NCI-H2081 (cell line): ENCODE measurements at places on chromosomes 11 and 22.

- DNase-seq = no peak
Observed at GRCh38 chr22:48372390-48372789, 1455.3 kb downstream of the BRD1 start.

DNA sequence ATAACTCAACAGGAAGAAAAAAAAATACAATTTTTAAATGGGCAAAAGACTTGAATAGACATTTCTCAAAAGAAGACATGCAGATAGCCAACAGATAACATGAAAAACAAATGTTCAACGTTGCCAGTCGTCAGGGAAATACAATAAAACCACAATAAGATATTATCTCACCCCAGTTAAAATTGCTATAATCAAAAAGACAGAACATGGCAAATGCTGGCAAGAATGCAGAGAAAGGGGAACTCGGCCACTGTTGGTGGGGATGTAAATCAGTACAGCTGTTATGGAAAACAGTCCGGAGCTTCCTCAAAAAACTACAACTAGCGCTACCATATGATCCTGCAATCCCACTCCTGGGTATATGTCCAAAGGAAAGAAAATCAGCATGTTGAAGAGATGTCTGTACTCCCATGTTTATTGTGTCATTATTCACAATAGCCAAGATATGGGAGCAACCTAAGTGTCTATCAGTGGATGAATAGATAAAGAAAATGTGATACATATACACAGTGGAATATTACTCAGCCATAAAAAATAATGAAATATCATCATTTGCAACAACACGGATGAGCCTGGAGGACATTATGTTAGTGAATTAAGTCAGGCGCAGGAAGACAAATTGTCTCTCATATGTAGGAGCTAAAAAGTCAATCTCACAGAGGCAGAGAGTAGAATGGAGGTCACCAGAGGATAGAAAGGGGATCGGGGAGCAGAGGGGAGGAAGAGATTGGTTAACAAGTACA lies 12.2 kb upstream of the CYTH4 start:
- DNase-seq = no peak

GRCh38 chr11:32231909-32232493 lies 141.1 kb downstream of the RCN1 start:
- peak; percentile 35 for DNase-seq

- no peak for DNase-seq
Observed at GRCh38 chr11:72908032-72908676, 93.9 kb downstream of the ATG16L2 start.

DNA sequence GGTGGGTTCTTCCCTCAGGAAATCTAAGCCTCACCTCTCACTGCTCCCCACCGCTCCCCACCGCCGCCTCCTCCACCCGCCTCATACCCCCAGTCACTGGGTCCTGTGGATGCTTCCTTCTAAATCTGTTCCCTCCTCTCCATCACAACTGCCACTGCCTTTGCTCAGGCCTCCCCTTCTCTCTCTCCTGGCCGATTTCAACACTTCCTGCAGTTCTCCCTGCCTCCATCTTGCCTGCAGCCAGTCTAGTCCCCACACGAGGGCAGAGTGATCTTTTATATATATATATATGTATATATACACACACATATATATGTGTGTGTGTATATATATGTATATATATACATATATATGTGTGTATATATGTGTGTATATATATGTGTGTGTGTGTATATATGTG lies 27.8 kb downstream of the CREB3L1 start:
- DNase-seq = no peak

GRCh38 chr11:78470861-78471442 lies 53.3 kb upstream of the GAB2 start:
- DNase-seq = no peak

GRCh38 chr11:65551572-65552387 lies 6.4 kb downstream of the LTBP3 start:
- DNase-seq = peak; percentile 83

GRCh38 chr11:88447281-88447680 lies 109.7 kb upstream of the CTSC start:
- DNase-seq = no peak

DNA sequence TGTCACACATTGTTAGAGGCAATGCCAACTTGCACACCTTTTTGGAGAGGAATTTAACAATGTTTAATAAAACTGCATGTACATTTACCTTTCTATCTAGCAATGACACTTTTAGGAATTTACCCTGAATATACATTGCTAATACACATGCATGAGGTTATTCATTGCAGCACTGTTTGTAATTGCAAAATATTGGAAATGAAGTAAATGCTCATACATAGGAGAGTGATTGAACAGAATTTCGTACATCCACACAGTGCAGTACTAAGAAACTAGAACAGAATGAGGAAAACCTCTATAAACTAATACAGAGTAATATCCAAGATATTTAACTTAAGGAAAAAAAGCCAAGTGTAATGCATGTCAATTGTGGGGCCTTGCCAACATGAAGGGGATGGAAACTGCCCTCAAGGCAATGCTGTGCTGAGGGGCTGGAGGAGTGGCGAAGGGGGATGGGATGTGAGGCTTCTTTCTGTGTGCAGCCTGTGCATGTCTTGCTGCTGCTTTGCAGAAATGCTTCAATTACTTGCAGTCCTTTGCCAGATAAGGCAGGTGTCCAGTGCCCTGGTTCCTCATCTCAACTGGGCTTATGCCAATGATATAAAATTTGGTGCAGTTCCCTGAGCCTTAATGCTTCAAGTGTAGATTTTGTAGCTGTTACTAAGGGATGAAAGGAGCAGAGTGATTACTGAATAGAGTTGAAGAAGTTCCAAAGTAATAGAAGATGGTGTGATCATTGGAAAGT lies 96.1 kb downstream of the GRIA4 start:
- no peak for DNase-seq

DNA sequence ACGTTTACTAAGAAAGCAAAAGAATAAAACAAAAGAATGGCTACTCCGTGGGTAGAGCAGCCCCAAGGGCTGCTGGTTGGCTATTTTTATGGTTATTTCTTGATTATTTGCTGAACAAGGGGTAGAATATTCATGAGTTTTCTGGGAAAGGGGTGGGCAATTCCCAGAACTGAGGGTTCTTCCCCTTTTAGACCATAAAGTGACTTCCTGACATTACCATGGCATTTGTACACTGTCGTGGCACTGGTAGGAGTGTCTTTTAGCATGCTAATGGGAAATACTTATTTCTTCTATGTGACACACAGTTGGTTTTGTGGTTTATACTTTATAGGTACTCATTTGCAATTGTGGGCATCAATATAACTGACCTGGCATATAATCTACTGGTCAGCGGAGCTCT lies 56.3 kb downstream of the SLN start:
- no peak for DNase-seq

- no peak for DNase-seq
Observed at GRCh38 chr11:1242289-1242688, 19.4 kb downstream of the MUC5B start.

DNA sequence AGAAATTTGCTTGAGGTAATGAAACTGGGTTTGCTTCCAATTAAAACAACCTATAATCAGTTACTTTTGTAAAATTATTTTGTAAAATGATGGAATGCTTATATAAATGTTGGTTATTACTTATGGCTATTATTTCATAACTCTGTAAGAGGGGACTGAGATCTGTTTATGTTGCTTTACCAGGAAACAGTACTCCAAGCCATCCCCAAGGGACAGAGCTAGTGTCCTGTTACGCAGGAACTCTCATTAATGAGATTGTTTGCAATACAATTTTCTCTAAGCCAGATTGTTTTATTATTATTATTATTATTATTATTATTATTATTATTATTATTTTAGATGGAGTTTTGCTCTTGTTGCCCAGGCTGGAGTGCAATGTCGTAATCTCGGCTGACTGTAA lies 2.3 kb upstream of the NOX4 start:
- no peak for DNase-seq

GRCh38 chr11:123209591-123209990 lies 14.5 kb upstream of the CLMP start:
- DNase-seq = no peak

- DNase-seq = no peak
Observed at GRCh38 chr11:1496091-1496760, 9.6 kb upstream of the MOB2 start.

- no peak for DNase-seq
Observed at GRCh38 chr11:133945087-133945974, 11.4 kb downstream of the IGSF9B start.

DNA sequence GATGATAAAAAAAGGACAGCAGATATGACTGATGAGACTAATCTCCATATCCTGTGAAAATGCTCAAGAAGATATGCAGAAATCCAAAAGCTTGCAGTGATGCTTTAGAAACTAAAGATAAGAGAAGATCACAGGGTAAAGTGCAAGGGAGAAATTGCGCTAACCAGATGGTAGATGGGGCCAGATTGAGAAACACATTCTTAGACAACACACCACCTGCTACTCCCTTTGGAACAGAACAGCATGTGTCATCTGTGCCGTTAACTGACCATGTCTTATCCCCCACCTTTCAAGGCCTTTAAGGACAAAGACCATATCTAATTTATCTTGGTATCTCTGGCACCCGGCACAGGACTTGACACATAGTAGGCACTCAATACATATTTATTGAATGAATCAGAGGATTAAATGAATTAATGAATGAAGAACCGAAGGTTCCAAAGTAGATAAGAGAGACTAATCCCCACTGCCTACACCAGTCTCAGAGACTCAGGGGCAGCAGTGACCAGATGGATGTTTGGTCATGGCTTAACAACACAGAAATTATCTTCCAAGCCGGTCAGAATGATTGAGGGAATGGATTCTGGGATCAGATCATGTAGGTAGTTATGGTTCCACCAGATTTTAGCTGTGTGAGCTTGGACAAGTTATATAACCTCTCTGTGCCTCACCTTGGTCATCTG lies 12.3 kb upstream of the P2RY2 start:
- no peak for DNase-seq

GRCh38 chr22:38317995-38318715 lies 922 bp upstream of the CSNK1E start:
- peak; percentile 65 for DNase-seq

DNA sequence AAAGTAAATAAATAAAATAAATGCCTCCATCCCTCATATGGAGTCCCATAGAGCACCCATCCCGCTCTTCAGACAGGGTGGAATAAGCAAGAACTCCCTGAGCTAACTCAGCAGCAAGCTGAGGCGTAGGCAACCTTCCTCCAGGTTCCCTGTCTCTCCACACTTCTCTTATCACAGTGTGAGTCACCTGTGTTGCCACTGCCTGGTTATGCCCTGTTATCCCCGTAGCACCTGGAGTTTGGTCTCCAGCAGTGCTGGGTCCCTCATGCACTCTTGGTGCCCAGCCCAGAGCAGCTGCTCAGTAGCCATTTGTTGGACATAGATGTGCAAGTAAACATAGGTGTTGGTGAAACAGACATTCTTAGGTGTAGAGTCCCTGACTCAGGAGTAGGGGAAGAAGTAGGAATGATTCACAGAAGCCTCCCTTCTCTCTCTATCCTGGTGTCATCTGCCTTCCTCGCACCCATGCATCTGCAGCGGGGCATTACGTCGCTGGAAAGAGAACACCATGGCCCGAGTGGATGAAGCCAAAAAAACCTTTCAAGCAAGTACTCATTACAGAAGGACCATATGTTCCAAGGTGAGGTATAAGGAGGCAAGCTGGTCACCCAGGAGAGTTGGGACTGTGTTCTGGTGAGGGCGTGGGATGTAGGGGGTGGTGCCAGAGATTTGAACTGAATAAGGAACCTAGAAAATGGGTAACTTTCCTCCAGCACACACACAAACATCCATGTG lies 56.0 kb downstream of the PISD start:
- DNase-seq = no peak

GRCh38 chr22:23237841-23238240 lies 57.5 kb downstream of the BCR start:
- DNase-seq = peak; percentile 2

GRCh38 chr11:7524462-7525235 lies 10.8 kb downstream of the PPFIBP2 start:
- DNase-seq = no peak
